Right ventricle myocardium superior (tissue), 1 donor: ENCODE measurements at places on chromosomes 5 and 9. TPM values are rescaled to one million over a fixed set of nuclear protein-coding genes. Genes with fewer than 3 reads are reported as not detected.

The C9orf153 gene
- 0.22 TPM for total RNA-seq

The TMEM252 gene
- total RNA-seq: not detected

The RGS7BP gene
- 5.4 TPM for total RNA-seq

The PDE6A gene
- total RNA-seq: 0.08 TPM

DNA sequence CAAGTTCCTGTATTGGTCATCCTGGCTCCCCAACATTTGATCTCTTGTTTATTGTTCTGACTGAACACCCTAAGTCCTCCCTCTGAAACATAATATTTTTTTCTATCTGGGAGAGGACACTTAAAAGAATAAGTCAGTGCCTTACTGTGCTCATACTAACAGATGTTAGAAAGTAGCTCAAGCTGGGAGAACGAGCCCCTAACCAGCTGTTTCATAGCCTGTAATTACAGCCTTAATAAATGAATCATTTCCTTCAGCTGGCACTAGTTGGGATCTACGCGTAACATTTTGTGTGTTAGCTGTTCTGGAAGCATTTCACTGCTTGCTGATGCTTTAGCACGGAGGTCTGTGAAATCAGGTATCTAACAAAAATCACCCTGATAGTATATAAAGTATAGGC is 345.9 kb upstream of the RIOK2 start:
- no peak for DNase-seq

DNA sequence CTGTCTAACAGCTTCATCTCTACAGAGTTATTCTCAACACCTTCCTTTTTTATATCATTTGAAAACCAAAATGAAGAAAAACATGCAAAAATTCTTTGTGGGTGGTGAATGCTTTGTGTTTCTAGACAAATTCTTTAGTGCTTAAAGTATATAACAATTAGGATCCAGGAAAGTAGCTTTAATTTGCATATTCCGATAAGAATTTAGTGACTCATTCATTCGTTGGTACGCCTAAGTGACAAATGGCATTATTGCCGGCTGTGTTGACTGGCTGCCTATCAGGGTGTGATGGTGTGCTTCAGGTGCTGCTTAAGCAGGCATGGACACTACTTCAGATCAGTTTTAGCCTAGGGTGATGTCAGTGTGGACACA is 35.2 kb downstream of the LMNB1 start:
- no peak for DNase-seq

DNA sequence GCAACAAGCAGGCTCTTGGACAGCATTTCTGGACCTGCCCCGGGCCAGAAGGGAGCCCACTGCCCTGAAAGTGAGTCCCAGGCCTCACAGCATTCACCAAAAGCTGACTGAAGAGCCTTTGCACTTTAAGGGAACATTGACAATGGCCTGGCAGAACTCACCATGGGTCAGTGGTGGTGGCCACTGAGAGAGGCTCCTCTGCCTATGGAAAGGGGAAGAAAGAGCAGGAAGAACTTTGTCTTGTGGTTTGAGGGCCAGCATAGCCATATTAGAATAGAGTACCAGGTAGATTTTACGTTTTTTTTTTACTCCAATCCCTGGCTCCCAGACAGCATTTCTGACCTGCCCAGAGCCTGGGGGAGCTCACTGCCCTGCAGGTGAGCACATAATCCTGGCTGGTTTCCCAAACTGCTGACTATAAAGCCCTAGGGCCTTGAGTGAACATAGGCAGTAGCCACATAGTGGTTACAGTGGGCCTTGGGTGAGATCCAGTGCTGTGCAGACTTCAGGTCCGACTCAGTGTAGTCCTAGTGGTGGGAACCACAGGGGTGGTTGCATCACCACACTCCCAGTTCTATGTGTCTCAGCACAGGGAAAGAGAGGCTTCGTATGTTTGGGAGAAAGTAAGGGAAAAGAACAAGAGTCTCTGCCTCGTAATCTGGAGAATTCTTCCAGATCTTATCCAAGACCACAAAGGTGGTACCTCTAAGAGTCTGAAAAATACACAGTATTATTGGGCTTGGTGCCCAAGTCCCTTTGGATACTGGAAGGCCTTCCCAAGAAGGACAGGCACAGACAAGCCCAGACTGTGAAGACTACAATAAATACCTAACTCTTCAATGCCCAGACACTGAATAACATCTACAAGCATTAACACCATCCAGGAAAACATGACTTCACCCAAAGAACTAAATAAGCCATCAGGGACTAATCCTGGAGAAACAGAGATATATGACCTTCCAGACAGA is 89.5 kb downstream of the TSSK1B start:
- DNase-seq: no peak

DNA sequence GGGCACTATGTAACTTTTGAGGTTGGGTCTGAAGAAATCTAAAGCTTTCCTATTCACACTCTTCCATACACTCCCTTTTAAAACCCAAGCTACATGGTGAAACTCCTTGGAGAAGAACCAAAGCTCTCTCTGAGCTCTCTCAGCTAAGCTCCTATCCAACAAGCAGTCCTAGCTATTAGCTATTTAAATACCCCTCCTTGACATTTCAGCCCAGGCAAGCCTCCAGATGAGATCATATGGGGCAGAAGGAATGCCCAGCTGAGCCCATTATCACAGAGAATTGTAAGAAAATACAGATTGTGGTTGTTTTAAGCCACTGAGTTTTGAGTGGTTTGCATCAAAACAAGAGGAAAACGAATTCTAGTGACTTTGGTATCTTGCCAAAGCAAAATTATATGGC is 15.2 kb downstream of the HSPB3 start:
- DNase-seq: no peak

DNA sequence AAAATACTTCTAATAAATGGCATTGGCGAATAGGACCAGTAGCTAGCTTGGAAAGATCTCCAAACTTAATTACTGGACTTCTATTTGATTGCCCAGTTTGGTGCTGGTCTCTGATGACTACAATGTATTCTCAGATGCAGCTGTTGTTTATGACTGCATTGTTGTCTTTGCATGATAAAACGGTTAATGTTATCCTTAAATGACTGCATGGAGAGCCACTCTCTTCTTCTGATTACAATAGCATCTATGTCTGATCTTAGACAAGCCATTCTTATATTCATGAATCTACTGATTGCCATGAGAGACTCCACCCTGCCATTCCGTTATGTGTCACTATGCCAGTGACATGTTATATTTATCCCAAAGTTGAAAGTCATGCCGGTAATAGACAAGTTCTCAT is 42.9 kb upstream of the ERBIN start:
- DNase-seq: no peak

GRCh38 chr9:91150998-91151717 is 210.6 kb downstream of the AUH start:
- DNase-seq: no peak

- DNase-seq: no peak
Observed at GRCh38 chr5:124180299-124180874, 566.1 kb downstream of the ZNF608 start.

GRCh38 chr5:96636046-96636445 is 26.1 kb upstream of the CAST start:
- DNase-seq: no peak

GRCh38 chr5:82784521-82784920 is 292.7 kb downstream of the TMEM167A start:
- DNase-seq: no peak

DNA sequence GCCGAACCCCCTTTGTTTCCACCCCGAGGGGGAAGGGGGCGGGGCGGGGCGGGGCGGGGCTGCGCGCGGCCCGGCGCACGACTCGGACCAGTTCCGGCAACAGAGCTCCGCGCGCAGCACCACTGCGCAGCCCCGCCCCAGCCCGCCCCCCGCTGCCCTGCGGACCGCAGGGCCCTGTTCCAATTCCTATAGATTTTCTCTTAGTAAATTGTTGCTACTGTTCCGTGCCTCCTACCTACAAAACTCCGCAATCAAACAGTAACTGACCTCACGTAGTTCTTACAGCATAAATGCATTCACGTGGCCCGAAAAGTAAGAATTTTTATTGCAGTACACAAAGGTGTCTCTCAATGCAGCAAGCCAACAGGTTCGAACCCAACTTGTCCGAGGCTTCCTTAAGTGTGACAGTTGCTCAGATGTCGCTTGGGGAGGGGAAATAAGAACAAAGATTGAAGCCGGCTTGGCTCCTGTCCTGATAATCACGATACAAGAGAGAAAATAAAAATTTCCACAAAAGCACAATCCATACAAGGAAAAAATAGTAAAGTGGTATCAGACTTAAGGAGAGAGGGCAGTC is 1.2 kb upstream of the RNF38 start:
- DNase-seq: no peak

DNA sequence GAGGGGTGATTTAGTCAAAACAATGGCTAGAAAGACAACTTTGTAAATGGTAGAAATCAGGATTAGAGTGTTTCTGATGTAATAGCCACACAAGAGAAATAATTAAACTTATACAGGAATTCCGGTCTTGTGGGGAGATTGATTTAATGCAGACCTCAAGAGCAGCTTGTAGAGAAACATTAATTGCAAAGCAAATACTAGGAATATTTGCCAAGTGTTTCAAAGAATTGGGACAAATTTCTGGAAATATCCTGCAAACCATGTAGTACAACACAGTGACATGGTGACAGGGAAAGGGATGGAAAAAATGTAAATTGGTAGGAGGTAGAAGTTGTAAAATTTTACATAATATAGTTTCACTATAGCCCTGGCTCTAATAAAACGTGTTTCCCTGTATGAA is 28.9 kb downstream of the NLN start:
- DNase-seq: no peak
